Activated CD4-positive, alpha-beta T cell treated with anti-CD3 and anti-CD28 coated beads for 36 hours (primary cell): ENCODE measurements at places on chromosomes 13 and 19. TPM values are rescaled to one million over a fixed set of nuclear protein-coding genes. Genes with fewer than 3 reads are reported as not detected.

The ERFL gene
- total RNA-seq: 1.9 TPM

The OR7A5 gene
- not detected for total RNA-seq

The PDX1 gene
- not detected for total RNA-seq

The HCN2 gene
- total RNA-seq: 0.53 TPM

The ZNF709 gene
- 2.1 TPM for total RNA-seq

The ZNF723 gene
- not detected for total RNA-seq

The VSTM2B gene
- not detected for total RNA-seq

The CEACAM3 gene
- not detected for total RNA-seq

The AXL gene
- 0.28 TPM for total RNA-seq

The ACER1 gene
- not detected for total RNA-seq

The METTL21C gene
- total RNA-seq: not detected

The FGF14 gene
- not detected for total RNA-seq

The DENND1C gene
- 56.3 TPM for total RNA-seq

The SIGLEC7 gene
- not detected for total RNA-seq

The IGFL1 gene
- total RNA-seq: not detected

The ANKLE1 gene
- 3.1 TPM for total RNA-seq

The KIR2DL1 gene
- total RNA-seq: not detected

The ZNF728 gene
- total RNA-seq: not detected

The ZNF665 gene
- total RNA-seq: 8.7 TPM

The SPRYD7 gene
- total RNA-seq: 4.8 TPM

The PRR20A gene
- not detected for total RNA-seq

The C2CD4C gene
- total RNA-seq: 0.09 TPM

The FKRP gene
- total RNA-seq: 16.2 TPM

The GARIN5A gene
- 0.48 TPM for total RNA-seq
